Sigmoid colon (tissue), 7 donors: ENCODE measurements at places on chromosomes 11 and 22. TPM values are rescaled to one million over a fixed set of nuclear protein-coding genes. Genes with fewer than 3 reads are reported as not detected.

- H3K27me3 ChIP-seq = no peaks in the 10 kb centered on the region
- H3K36me3 ChIP-seq = no peaks in the 10 kb centered on the region
- H3K27ac ChIP-seq = no peak overlapping the region
- H3K4me1 ChIP-seq = no peaks in the 10 kb centered on the region
Observed at GRCh38 chr11:111423250-111423615, 44.2 kb upstream of the POU2AF1 start.

GRCh38 chr11:64048042-64048854 is 12.5 kb downstream of the FLRT1 start:
- H3K27me3 ChIP-seq = no peaks in the 10 kb centered on the region
- H3K36me3 ChIP-seq = no peaks in the 10 kb centered on the region
- H3K4me1 ChIP-seq = no peaks in the 10 kb centered on the region
- peak; percentile 84 for DNase-seq
- no peak overlapping the region for H3K27ac ChIP-seq

Gene B4GALNT4
- total RNA-seq = 9.1 TPM

- no peak overlapping the region for H3K4me3 ChIP-seq
- peaks cover 6% of the 10 kb centered on the region for H3K4me1 ChIP-seq
- no peak for DNase-seq
- H3K27ac ChIP-seq = peak overlapping the region; percentile 61
- H3K27me3 ChIP-seq = peaks cover 5% of the 10 kb centered on the region
Observed at GRCh38 chr11:125261588-125261987, 97.0 kb downstream of the PKNOX2 start.
